ENCODE measurements at places on chromosomes 5 and 9.

DNA sequence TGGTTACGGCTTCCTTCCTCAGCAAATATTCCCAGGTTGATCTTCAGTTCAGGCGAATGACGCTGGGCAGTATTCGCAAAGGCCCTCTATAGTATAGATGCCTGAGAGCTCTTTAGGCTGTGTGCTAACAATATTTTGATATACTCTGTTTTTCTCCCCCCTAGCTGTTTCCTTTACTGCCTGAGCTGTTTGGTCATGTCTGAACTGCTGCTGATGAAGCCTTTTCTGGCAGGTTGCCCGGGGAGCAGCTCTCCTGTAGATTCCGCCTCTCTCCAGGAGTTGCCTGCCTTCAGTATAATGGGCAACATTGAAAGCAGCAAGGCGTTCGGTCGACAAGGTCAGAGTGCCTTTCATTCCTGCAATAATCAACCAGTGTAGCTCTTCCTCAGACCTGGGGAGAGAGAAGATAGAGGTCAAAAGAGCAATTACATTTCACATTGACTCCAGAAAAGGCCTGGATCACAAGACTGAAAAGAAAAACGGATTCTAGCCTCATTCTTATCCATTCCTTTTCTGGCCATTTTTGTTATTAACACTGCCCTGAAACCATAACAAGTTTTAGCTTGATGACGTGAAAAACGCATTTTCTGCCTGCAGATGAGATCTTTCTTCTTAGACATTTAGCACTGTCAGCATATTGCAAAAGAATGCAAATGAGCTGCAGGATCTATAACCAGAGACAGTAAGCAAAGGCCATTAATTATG is 60.1 kb upstream of the ZNF608 start:
- DNase-seq: peak; percentile 91

DNA sequence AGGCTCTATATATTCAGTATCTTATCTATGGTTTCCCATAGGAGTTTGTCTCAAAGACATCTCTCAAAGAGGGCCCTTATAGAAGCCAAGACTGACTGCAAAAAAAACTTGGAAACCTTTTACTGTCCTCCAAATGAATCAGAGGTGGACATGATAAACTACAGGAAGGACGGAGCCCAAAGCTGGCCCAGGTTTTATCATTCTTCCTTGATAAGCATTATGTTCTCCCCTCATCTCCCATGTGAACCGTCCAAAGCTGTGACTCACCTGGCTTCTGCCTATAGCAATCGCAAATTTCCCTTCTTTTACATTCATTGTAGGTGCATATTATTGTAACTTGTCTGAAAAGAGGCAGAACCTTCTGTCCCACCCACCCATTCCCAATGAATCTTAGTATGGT is 35.0 kb upstream of the NIM1K start:
- no peak for DNase-seq

DNA sequence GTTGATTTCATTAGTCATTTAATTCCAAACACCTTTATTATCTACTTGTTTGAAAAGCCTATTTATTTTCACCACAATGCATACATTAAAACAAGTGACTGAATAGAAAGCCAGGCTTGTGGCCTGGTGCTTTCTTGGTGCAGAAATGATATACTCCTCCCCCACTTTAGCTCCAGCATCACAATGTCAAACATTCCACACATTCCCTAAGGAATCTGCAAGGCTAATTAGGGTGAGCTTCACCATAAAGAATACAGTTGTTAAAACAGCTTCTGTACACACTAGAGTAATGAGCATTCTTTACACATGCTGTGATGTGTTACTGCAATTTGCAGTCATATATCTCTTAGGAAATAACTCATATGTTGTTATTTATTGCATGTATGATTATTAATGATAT is 705.7 kb downstream of the CETN3 start:
- peak; percentile 72 for DNase-seq

- DNase-seq: peak; percentile 28
Measured at GRCh38 chr5:24539613-24540012, 105.2 kb downstream of the CDH10 start.

DNA sequence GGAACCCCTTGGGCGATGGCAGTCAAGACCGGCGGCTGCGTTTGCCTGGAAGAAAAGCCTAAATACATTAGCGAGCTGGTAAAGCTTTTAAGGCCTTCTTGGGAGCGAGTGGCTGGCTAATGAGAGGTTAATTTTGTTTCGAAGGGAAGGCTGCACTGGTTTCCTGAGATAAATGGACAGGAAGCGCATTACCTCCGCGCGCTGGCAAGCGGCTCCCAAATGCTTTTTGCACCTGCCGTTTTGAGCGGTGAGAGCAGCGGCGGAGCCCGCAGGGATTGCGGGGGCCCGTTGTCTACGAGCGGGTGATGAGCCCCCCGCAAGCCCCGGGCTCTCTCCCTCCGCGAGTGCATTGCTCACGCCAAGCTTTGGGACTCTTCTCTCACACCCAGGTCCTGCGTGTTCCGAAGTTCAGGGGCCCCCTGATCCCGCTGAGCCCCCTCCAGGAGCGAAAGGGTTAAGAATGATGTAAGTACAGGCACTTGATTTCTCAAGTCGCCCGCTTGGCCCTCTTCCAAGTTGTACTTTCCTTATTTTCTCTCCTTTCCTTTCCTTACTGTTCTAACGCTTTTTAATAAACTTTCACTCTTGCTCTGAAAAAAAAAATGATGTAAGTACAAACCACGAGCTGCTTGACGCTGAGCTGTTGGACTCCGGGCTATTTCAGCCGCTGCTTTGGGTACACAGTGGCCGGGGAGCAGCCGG is 3.1 kb upstream of the RGMB start:
- DNase-seq: peak; percentile 71

GRCh38 chr5:134019636-134020035 is 14.9 kb upstream of the VDAC1 start:
- no peak for DNase-seq

GRCh38 chr9:126043681-126044080 is 282.9 kb upstream of the MVB12B start:
- DNase-seq: no peak

GRCh38 chr5:78735834-78736463 is 87.4 kb upstream of the LHFPL2 start:
- no peak for DNase-seq

DNA sequence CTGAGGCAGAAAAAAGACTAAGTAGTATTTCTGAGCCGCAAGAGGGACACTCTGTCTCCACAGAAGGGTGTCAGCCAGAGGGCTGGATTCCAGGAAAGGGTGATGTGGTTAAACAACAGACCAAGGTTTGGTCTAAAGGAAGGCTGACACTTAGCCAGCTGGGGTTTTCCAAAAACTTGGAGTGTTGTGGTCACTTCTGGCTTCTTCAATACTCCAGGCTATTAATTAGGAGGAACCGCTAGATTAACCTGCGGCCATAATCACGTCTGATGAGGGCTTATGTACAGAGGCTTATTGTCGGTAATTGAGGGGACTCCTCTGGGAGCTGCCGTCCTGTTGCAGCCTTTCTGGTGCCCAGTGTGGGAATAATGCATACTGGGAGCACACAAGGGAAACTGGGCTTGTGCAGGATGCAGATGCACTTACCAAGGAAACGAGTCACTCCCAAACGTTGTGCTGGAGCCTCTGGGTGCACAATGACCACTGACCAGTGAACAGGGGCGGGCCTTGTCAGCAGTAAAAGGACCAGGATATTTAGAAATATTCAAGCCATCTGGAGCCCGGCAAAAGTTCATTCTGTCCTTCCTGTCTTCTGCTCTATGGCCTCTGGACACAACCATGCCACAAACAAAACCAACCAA is 70.2 kb upstream of the TUT7 start:
- no peak for DNase-seq

DNA sequence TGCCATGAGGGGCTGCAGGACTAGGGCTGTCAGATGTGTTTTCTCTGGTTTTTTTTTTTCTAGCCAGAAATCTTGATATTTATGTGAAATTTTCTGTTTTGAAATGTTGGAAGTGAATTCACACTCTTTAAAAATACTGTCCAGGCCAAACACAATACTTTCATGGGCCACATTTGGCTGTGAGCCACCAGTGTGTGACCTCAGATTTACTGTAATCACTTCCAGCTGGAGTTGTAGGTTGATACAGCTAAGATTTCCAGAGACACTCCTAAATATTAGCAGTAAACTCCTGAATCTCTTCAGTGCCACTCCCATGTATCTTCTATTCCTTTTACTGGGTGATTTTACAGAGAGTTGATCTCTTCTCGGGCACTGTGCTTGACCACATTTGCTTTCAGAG is 92.2 kb upstream of the CKMT2 start:
- peak; percentile 72 for DNase-seq

DNA sequence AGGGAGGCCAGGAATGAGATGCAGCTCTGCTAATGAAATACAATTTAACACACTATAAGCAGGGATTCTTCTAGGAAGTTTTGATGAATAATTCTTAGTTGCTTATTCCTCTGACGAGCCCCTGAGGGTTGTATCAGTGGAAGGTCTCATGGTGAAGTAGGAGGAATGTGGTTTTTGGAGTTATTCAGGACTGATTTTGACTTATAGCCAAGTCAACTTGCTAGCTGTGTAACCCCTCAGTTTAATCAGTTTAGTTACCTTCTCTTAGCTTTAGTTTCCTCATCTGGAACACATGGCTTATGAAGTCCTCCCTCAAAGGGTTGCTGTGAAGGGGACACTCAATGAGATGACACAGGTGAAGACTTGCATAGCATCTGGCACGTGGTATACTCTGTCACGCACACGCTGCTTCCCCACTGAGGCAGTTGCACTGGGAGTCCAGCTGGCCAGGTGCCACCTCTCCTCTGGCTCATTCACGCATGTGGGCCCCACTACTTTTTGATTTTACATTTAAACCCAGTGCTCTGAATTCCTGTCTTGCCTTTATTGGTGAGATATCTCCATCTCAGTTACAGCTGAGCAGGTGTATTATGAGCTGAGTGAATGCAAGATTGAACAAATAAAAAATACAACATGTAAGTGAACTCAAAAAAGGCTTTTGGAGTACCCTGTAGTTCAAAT is 415.0 kb downstream of the ARHGEF28 start:
- DNase-seq: no peak

- no peak for DNase-seq
Measured at GRCh38 chr9:68537616-68537880, 3.1 kb downstream of the TMEM252 start.

DNA sequence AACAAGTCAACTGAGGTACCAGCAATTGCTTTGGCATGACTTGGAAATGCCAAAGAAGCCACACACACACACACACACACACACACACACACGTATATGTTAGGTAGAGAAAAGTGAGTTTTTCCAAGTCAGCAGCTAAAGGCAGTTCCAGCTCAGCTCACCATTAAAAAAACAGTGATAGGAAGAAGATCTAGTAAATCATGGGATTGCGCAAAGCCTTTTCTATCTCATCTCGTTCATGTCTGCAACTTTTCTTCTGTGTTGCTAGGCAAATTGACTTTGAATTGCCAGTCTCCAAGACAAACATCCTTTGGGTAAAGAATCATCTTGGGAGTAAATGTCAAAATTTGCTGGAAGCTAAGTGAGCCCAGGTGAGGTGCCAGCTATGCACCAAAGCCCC is 500.1 kb downstream of the ENC1 start:
- DNase-seq: no peak

GRCh38 chr5:113242481-113243348 is 192.1 kb downstream of the TSSK1B start:
- no peak for DNase-seq

GRCh38 chr9:72538921-72539702 is 17.7 kb downstream of the TMC1 start:
- no peak for DNase-seq

- DNase-seq: no peak
Measured at GRCh38 chr5:137281201-137281600, 217.9 kb downstream of the SPOCK1 start.

- no peak for DNase-seq
Measured at GRCh38 chr9:84686068-84686467, 16.5 kb downstream of the NTRK2 start.

GRCh38 chr9:89742660-89743059 is 137.8 kb downstream of the GADD45G start:
- no peak for DNase-seq

GRCh38 chr5:138596105-138596881 is 21.1 kb upstream of the HSPA9 start:
- DNase-seq: no peak

GRCh38 chr9:102514541-102514940 is 480.6 kb upstream of the CYLC2 start:
- no peak for DNase-seq

DNA sequence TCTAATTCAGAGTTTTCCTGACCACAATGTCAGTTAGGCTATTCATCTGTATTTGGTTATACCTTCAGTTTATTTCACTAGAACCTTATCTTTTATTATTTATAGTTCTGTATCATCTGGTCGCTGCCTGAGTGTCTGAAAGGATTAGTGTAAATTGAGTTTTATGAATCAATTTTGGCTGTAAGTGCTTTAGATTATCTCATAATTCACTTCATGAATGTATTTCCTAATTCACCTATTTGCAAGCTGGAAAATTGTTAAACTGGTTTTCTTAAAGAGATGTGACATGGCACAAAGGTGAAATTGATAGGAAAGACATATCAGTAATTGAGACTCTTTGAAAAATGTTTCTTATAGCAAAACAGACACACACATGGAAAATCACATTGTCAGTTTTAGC is 242.4 kb upstream of the ACO1 start:
- no peak for DNase-seq

GRCh38 chr5:97658116-97658900 is 475.3 kb upstream of the RIOK2 start:
- DNase-seq: no peak

GRCh38 chr9:13806714-13807113 is 507.2 kb downstream of the NFIB start:
- DNase-seq: no peak

DNA sequence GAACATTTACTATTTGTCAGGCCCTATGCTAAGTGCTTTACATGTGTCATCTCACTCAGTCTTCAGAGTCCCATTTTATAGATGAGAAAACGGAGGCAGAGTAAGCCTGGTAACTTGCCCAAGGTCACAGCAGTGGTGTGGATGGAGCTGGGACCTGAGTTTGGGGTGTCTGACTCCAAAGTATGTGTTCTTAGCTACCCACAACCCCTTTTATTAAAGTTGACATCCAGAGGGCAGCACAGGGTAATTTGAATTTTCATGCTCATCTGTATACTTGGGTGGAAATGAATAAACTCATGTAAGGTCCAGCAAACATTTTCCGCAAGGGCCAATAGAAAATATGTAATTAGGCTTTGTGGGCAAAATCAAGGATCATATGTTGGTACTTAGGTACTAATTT is 93.4 kb upstream of the SLC25A48 start:
- no peak for DNase-seq

DNA sequence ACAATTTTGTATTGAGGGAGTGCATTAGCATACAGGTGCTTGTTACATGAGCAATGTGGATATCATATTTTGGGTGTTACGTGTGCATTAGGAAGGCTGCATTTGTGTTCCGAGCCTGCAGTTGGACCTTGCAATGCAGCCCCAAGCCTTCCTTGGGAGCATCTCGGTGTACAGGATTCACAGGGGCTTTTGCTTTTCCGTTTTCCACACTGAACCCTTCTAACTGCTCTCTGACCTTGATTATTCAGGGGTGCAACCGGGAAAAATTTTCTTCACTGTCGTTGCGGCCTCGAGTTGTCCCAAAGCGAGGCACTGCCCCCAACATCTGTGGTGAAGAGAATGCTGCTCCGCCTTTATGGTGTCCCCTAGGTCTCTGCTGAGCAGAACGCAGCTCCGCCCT is 80.1 kb upstream of the PLEKHG4B start:
- DNase-seq: no peak

GRCh38 chr5:153613144-153613543 is 122.7 kb downstream of the GRIA1 start:
- DNase-seq: no peak

- no peak for DNase-seq
Measured at GRCh38 chr5:177232761-177233160, 70.8 kb downstream of the RAB24 start.

- no peak for DNase-seq
Measured at GRCh38 chr9:89483592-89484474, 14.1 kb downstream of the SEMA4D start.

GRCh38 chr5:124721229-124721735 is 25.2 kb downstream of the ZNF608 start:
- no peak for DNase-seq
